ENCODE measurements at places on chromosomes 3 and 15.

- DNase-seq = no peak
These were observed 4.0 kb downstream of the CRELD1 start for GRCh38 chr3:9937486-9938238.

DNA sequence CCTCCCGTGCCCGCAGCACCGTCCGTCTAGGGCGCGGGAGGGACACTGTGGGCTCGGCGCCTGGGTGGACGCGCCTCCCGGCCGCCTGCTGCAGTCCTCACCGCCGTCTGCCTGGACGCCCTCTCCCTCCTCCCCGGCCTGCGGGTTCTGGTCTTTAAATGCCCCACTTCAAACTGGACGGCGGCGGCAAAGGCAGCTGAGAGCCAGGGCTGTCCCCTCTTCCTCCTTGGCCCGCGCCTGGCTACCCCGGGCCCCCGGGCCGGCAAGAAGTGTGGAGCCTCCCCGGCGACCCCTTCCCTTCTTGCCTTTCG, 426 bp downstream of the CBLB start:
- no peak for DNase-seq

DNA sequence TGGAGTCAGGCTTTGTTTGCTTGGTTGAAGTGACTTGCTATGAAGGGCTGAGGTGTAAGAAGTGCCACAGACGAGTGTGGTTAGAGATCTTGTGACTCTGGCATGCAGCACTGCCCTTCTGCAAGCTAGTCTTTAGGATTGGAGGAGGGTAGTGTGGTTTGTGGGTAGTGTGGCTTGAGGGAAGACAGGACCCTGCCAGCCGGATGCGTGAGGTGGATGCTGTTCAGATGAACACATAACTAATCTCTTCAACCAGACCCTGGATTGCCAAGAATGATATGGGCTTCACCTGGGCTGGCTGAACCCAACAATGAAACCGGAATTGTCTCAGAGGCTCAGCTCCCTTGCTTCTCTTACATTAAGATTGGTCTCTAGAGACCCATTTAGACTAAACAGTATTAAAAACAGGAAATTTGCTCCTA, 32.7 kb downstream of the STARD9 start:
- no peak for DNase-seq

DNA sequence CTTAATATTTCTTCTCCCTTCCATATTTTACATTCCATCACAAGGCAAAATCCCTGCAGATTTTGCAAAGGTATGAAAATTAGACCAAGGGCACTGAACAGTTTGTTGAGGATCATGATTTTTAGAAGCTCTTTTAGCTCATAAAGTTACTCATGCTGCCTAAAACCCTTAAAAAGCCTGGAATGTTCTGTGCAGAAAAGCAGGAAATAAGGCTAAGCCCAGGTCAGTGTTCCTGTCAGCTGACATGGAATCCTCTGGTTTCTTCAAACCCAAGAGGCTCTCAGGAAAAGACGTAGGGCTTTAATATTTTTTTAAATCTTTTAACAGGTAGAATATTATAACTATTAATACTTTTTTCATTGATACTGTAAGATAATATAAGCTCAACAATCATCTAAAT, 8.2 kb downstream of the CBLB start:
- DNase-seq = no peak

DNA sequence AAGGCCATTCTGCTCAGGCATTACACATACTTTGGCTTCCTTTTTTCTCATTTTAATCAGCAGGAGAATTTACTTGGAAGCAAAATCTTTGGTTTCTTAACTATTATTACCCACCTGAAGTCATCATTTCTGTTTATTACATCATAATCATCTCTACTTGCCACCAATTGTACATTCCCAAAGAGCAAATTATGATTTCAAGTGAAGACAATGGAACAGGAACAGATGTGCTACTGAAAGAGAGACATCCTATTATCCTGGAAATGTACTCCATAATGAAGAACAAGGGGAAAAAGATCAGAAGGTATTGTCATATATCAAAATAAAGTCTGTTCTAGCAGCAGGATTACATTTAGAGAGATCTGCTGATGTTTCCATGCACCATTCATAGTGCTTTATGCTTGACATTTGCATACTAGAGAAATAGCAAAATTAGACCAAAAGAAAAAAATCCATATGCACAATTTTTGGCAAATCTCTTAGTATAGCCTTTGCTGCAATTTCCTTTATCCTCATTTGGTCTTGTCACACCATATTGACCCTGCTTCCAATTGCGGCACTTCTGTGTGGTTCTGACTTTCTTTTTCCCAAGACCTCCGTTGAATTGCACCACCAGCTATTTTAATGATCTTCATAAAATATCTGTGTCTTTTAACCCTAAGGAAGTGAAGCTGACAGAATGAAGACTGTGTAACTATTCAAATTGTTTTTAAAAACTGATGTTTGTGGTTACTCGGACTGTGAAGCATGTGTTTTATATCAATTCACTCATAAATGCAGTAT, 683.8 kb downstream of the ZNF385D start:
- DNase-seq = no peak

DNA sequence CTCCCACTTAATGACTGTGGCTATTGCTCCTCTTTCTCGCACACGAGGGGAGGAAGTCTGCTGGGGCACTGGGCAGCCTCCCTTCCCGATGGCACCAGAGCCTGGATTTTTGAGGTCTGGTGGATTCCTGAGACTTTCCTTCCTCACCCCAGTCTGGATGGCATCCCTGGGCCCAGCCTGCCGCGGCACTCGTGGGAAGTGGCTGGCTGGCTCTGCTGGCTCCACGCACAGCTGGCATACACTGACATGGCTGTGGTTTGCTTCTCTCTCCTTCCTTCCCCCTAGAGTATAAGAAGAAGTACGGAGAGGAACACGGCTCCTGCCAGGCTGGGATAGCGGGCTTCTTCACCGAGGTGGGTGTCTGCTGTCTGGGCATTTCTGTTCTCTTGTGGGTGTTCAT, 319.8 kb upstream of the LRRFIP2 start:
- DNase-seq = no peak

DNA sequence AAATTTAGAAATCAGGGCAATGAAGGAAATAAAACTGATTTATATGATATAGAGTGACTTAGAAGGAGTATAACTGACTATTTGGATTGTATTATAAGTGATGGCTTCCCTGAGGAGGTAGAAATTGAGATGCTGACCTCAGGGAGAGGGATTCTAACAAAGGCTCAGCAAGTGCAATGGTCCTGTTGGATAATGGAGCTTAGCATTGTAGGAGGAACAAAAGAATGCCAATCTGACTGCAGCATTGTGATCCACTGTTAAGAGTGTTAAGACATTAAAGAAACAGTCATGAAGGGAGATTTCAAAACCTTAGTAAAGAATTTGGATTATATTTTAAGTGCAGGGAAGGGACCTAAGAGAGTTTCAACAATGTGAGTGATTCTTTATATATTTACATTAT, 158.4 kb upstream of the NAALADL2 start:
- no peak for DNase-seq

DNA sequence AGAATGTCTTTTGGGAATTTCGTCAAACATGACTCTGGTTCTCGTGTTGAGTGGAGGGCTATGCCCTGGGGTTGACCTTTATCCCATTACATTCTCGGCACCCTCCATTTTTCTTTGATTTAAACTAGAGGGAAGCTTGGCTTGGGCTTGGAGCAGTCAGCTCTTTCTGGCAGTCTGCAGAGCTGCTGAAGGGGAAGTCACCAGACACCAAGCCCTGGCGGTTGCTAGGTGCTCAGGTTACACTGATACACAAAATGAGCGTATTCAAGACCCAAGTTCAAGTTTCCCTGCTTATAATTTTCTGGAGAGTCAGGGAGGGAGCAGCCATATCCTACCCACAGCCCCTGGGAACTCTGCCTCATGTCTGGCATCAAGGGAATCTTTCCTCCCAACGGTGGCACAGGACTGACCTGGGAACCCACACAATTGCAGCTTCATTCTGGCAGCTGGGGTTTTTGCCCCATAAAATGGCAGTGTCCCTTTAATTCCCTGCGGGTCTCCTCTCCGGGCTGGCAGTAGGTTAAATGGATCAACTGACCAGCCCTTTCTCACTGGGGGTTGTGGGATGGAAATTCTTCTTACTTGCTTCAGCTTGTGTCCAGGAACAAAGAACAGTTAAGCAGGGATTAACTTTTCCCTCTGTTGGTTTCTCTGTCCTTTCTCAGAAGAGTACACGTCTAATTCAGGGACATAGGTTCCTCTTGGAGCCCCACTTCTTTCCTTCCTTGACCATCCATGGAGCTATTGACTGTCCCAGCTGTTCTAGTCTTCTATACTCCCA, 110.0 kb upstream of the DLG1 start:
- no peak for DNase-seq
